ENCODE measurements at places on chromosomes 5 and 9. TPM values are rescaled to one million over a fixed set of nuclear protein-coding genes. Genes with fewer than 3 reads are reported as not detected.

DNA sequence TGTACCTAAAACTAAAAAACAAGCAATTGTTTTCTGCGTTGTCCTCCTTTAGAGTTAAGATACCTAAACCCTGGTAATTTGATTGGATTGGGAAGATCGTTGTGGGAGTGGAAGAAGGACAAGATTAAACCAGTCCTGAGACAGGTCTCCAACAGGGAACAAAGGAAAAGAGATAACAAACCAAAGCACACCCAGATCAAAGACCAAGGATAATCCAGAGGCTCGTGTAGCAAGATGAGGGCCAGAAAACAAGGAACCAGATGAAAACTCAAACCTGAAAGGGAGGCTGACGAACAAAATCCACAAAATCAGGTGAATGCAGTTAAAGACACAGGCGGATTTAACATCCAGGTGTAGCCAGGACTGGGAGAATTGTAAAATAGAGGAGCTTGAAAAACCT lies 618.1 kb downstream of the SLCO4C1 start:
- DNase-seq: no peak

Gene IER5L
- 121 TPM for total RNA-seq

DNA sequence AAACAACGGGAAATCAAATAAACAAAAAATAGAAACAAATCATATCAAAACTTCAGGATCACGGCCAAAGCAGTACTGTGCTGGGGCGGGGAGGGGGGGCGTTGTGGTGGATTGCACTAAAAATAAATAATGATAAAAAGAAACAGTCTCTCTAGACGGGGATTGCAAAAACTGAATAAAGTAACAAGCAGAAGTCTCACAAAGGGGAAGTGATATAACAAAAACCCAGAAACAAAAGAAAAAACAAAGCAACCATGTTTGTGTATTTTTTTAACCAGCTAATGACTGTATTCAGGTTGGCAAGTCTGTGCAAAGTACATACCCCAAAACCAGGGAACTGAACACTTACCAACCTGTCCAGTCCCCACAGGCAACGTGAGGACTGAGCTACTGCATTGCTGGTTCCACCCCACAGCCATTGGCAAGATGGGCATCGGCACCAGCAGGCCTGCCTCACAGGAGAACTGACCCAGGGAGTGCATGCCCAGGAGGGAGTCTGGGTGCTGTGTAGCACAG lies 24.1 kb downstream of the BICD2 start:
- DNase-seq: no peak

Gene CTXN3
- total RNA-seq: not detected

GRCh38 chr5:64971513-64971912 lies 202.8 kb downstream of the CWC27 start:
- DNase-seq: no peak

GRCh38 chr5:141843156-141843927 lies 34.9 kb downstream of the PCDH1 start:
- no peak for DNase-seq

- no peak for DNase-seq
Observed at GRCh38 chr5:68369023-68369359, 153.4 kb downstream of the PIK3R1 start.

DNA sequence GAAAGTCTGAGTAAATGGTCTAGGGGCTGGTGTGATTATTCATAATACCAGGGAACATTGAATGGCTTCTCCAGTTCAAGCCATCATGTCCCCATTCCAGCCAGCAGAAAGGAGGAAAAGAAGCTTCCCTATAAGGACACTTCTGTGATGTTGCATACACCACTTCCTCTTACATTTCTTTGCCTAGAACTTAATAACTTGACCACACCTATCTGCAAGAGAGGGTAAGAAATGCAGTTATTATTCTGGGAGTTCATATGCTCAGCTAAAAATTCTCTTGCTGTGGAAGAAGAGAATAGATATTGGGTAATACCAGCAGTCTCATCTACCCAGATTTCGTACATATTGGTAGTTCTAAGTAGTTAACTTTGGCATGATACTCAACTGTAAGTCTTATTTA lies 166.1 kb downstream of the SLC28A3 start:
- DNase-seq: no peak

- DNase-seq: no peak
Observed at GRCh38 chr5:176454724-176455394, 6.7 kb downstream of the FAF2 start.

Gene FBP1
- total RNA-seq: 0.49 TPM

Gene WASHC1
- 4.3 TPM for total RNA-seq

Gene BOD1
- total RNA-seq: 85.4 TPM

GRCh38 chr9:125271081-125271480 lies 9.5 kb downstream of the GAPVD1 start:
- no peak for DNase-seq

Gene PLAC8L1
- total RNA-seq: not detected

DNA sequence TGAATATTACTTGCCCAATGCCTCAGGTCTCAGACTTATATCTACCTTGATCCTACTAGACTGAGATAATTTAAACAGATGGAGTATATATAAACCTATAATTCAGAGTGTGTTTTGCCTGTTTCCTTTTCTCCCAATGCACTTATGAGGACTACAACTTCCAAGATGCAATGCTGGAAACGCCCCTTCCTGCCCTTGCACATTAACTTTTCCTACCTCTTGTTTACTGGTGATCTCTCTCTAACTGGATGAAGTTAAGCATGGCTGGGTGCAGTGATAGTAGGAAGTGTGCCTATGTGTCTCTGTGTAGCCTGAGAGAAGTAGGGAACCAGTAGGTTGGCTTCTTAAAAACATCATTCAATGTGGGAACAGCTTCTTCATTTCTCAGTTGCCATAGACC lies 115.2 kb downstream of the SVEP1 start:
- DNase-seq: no peak

DNA sequence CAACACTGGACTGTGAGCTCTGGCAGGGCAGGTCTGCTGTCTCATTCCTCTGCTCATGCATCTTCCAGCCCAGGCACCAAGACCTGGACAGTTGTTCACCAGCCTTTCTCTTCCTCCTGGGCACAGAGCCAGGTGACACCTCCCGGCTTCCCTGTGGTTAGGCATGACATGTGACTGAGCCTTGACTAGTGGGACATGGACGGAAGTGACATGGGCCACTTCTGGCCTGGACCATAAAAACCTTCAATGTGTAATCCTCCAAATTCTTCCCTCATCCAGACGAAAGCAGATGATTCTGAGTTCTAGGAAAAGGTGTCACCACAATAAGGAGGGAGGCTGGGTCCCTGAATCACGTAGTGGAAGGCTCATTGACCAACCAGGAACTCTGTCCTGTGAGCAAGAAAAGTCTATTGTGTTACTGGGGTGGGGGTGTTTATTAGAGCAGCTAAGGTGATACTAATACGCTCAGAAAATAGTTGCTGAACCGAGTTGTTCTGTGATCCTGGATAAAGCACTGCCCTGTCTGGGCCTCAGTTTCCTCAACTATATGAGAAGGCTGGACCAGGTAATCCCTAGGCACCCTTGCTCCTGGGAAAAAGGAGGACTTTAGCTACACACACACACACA lies 26.6 kb upstream of the CRB2 start:
- DNase-seq: no peak

- no peak for DNase-seq
Observed at GRCh38 chr5:1527533-1528205, 3.9 kb upstream of the LPCAT1 start.

DNA sequence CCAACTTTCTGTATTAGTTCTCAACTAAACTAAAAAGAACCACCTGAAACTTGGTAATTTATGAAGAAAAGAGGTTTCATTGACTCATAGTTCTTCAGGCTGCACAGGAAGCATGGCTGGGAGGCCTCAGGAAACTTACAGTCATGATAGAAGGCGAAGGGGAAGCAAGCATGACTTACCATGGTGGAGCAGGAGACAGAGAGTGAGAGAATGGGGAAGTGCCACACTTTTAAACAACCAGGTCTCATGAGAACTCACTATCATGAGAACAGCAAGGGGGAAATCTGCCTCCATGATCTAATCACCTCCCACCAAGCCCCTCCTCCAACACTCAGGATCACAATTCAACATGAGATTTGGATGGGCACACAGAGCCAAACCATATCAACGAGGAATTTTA lies 123.5 kb downstream of the DEPDC1B start:
- no peak for DNase-seq

Gene ACTBL2
- not detected for total RNA-seq

- no peak for DNase-seq
Observed at GRCh38 chr9:93141771-93142483, 7.9 kb upstream of the NINJ1 start.

- DNase-seq: no peak
Observed at GRCh38 chr9:79143211-79143610, 428.6 kb upstream of the TLE4 start.

DNA sequence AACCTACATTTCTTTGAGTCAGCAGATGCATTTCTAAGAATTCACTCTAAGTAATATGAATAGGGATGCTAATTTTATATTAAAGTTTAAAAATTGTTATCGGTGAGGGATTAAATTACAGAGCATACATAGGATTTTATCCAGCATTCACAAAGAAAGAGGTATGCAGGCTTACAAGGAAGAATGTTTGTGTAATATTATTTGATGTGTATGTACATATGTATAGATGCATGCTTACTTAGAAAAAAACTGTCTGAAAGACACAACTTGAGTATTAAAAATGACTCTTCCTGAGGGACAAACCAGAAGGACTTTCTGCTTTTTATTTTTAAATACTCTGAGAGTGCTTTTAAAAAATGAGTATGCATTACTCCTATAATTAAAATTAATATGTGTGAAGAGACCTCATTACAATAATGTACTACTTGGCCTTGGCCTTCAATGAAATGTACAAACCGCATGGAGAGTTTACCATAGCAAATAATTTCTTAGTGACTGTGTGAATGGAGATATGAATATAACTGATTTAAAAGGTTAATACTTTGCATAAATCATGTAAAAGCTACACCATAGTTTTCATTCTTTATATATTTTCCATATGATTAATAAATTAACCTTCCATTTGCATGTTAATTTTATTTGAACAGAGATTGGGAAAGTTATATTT lies 77.0 kb downstream of the GDA start:
- no peak for DNase-seq

GRCh38 chr9:72188232-72188631 lies 39.0 kb downstream of the GDA start:
- DNase-seq: no peak

DNA sequence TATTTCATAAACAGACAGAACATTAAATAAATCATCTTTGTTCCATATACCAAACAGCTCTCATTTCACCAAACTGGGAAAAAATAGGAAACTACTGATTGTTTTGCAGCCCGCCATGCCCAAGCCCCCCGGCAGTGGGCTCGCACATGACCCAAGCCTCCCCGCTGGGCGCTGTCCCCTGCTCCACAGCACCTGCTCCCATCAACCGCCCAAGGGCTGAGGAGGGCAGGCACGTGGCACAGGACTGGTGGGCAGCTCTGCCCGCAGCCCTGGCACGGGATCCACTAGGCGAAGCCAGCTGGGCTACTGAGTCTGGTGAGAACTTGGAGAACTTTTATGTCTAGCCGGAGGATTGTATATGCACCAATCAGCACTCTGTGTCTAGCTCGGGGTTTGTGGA lies 554.8 kb upstream of the CCNG1 start:
- no peak for DNase-seq

- no peak for DNase-seq
Observed at GRCh38 chr9:108543251-108543778, 312.5 kb downstream of the ACTL7B start.

Gene TMEM171
- total RNA-seq: not detected

Gene SPINK13
- not detected for total RNA-seq

Gene SCGB3A2
- total RNA-seq: not detected

DNA sequence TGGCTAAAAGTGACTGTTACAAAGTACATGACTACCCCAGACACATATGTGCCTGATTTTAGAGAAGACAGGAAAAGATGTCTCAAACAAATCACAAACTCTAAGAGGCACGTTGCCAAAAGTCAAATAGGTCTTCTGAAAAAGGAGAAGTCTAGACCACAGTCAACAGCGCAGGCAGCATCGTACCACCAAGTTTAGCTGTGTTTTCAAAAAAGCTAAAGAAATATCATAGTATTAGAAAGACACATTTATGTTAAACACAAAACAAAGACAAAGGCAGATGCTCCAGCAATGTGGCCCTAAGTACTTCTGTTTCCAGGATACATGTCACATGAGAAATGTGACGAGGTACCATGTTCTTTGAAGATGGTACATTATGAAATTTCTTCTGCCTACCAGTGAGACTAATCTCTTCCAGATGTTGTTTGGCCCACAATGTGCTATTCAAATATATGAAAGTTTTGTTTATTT lies 43.5 kb downstream of the LPAR1 start:
- DNase-seq: no peak

- no peak for DNase-seq
Observed at GRCh38 chr5:2566284-2566683, 185.2 kb downstream of the IRX2 start.

DNA sequence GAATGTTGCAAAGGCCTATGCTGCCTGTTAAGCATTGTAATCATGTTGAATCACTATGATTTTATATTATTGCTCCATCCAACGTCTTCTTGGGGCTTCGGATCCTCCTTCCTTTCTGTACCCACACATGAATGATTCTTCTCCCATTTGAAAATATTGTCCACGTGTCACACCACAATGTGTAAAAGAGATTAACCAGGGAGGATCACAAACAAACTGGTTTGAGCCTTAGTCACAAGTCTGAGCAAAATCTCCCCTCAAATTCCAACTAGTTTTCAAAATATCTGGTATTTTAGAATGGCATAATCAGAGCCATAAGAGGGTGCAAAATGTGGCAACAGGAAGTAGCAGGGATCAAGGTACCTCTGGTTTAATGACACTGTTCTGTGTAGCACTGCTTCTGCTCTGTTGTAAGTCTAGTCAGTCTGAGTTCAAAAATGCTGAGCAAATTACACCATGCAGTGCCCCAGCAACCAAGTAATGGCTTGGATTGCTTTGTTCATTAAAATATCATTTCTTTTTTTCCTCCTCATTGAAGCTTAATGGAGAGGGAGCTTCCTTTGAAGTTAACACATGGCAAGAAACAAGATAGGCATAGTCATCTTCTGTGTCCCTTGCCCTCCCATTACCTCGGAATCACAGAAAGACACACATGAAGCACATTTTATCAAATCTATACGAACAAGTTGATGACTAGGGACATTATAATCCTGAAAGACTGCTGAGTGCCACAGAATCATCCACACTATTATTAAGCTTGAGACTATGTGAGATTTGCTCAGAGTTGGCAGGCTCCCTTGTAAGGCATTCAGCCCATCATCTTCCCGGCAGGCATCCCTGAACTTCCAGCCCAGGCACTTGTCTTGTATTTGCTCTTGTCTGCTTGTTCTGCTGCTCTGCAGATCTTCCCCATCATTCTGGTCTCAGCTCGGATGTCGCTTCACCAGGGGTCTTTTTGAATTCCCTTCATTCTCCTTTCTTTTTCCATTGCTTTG lies 102.0 kb upstream of the PRLR start:
- no peak for DNase-seq
